ENCODE measurements at places on chromosomes 3 and 15.

- DNase-seq: no peak
Measured at GRCh38 chr3:196537319-196537984, 22.3 kb upstream of the SMCO1 start.

DNA sequence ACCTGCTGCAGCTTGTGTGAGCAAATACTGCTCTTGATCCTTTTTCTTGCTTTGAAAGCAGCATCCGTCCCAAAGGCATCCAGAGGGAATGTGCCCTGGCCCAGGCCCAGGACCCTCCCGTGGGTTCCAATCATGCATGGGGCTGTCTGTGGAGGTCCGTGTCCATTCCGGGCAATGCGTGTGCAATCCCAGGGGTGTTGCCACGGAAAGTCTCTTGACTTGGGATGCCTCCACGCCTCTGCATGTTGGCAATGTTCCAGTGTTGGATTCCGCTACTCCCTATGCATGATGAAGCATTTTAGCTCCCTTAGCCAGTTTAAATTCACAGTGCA is 105.7 kb downstream of the SNRPN start:
- DNase-seq: no peak

DNA sequence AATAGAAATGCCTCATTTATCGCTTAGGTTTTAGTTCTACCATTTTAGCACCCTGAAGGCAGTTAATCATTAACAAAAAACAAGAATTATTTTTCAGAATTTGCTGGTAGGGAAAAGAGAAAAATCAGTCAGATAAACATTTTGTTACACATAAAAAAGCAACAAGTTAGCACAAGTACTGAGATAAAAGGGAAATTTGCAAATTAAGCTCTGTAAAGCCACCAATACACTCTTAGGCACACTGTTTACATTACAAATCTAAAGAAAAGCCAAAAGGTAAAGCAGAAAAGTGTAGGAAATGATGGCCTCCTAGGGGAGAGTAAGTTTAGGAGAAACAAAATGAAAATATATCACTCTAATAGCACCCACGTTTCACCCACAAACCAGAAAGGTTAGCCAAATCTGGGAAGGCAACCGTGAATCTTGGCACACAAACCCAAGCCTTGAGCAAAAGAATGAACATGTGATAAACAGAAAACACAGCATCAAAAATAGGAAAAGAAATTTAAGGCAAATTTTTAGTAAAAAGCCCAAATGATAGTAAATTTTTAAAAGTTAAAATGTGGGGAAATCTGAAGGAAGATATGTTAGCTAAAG is 1.6 kb upstream of the SATB1 start:
- DNase-seq: no peak

DNA sequence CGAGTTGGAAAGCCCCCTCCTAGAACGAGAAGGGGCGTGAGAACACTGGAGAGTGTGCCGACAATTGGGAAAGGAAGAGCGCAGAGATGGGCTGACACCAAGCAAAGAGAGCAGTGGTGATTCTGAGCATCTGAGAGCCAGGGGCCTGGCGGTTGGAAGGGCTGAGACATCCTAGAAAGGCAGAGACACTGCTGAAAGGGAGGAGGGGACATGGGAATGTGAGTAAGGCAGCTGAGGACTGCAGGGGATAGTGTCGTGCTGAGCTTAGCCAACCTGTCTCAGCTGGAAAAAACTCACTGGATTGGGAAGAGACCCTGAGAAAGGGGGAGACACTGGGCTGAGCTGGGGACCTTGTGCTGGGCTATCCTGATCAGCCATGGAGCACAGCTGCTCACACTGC is 58.1 kb upstream of the SLC6A6 start:
- no peak for DNase-seq

- no peak for DNase-seq
Measured at GRCh38 chr3:192061426-192061825, 600.5 kb downstream of the PYDC2 start.

- no peak for DNase-seq
Measured at GRCh38 chr3:9021271-9022009, 58.2 kb upstream of the RAD18 start.

GRCh38 chr3:38542401-38543298 is 46.5 kb downstream of the EXOG start:
- no peak for DNase-seq

- DNase-seq: no peak
Measured at GRCh38 chr3:153442386-153442785, 280.4 kb downstream of the RAP2B start.

- no peak for DNase-seq
Measured at GRCh38 chr15:81809543-81809942, 236.3 kb downstream of the MEX3B start.

DNA sequence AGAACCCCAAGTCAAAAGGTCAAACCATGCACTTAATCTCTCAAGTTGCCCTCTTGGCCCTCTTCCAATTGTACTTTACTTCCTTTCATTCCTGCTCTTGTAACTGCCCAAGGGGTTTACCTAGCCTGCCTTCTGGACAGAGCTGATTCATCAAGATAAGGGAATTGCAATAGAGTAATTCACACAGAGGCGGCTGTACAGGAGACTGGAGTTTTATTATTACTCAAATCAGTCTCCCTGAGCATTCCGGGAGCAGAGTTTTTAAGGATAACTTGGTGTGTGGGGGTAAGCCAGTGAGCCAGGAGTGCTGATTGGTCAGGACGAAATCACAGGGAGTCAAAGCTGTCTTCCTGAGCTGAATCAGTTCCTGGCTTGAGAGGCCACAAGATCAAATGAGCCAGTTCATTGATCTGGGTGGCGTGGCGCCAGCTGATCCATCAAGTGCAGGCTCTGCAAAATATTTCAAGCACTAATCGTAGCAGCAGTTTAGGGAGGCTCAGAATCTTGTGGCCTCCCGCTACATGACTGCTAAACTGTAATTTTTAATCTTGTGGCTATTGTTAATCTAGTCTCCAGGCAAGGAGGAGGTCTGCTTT is 590.0 kb downstream of the EPHA3 start:
- DNase-seq: no peak

- no peak for DNase-seq
Measured at GRCh38 chr3:126216416-126216815, 36.0 kb upstream of the ALDH1L1 start.

DNA sequence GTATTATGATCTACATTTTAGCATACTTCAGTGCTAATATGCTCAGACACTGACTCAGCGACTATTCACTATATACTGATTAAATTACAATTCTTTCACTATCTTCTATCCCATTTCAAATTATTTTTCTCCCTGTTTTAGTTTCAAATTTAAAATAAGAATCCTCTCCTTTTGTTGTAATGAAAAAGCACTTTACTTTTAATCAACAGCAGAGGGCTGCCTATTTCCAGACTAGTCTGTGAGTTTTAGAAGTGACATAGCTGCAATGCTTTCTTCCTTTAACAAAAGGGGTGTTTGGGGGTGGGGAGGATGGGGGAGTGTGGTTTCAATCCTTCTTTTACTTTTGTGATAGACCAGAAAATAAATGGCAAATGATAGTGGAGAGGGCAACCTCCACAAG is 2.4 kb downstream of the NEDD4 start:
- DNase-seq: no peak

DNA sequence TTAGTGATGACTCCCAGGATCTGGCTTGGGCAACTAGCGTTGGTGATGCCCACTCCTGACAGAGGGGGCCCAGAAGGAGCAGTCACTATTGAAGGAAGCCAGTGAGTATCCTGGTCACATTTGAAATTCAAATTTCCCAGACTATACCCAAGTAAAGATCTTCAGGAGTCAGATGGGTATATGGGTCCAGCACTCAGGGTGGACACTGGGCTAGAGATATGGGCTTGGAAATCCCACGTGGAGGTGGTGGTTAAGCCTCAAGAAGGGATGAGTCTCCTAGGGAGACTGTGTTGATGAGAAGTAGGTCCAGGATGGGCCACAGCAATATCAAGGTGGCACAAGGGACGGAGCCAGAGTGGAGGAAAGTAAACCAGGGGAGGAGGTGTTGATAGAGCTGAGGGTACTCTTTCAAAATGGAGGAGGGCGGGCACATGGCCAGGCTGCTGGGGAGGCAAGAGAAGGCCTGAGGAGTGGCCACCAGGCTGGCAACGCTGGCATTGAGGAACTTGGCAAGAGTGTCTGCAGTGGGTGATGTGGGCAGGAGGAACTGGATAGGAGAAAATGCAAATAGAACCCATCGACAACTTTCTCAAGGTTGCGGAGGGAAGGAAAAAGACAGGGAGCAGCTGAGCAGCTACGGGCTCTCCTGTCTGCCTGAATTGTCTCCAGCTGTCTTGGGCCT is 3.7 kb upstream of the SLCO2A1 start:
- no peak for DNase-seq

DNA sequence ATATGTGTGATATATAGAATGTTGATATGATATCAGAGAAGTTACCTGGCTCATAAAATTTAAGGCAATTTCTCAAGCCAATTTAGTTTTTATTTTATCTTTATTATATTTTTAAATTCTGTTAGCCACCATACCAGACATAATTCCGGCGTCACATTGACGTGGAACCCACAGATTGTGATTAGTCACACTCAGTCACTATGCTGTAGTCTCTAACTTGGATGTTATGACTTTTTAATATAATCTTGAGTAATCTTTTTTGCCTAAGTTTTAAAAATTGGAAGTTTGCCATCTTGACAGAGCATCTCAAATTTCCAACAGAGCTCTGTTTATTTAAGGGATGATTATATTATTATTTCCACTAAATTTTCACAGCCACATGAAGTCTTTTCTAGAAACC is 9.7 kb upstream of the DCLK3 start:
- DNase-seq: no peak

DNA sequence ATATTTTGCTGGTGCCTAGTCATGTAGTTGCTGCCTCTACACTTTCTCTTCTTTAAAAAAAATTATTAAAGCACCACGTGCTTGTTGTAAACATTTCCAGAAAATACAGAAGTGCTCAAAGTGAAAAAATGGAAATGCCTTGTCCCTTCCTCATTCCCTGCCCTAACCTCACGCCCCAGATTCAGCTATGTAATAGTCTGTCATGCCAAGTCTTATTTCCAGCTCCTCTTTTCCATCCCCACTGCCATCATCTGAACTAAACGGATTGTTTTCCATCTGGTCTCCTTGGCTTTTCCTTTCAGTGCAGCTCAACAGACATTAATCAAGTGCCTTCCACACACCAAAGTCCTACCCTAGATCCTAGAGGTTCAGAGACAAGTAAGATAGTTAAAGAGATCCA is 15.5 kb downstream of the ZNF774 start:
- no peak for DNase-seq

GRCh38 chr3:120125992-120126391 is 31.7 kb upstream of the GSK3B start:
- DNase-seq: no peak

GRCh38 chr3:151946606-151947005 is 73.2 kb downstream of the SUCNR1 start:
- no peak for DNase-seq

DNA sequence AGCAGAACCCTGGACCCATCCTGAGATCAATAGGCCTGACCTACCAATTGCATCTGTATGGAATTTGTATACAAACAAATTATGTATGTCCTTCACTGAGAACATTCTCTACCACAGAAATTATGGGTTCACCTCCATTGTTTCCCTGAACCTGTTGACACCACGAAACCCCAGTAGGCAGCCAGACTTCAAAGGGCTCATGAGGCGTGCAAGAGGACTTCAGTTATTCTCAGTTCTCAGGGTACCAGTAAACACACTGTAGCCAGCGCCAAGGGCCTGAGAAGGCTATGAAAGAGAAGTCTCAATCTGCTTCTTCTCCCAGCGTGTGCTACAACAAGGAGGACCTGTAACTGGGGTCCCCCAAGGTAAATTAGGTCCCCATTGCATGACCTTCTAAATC is 254.9 kb upstream of the GOLGA6L4 start:
- no peak for DNase-seq

DNA sequence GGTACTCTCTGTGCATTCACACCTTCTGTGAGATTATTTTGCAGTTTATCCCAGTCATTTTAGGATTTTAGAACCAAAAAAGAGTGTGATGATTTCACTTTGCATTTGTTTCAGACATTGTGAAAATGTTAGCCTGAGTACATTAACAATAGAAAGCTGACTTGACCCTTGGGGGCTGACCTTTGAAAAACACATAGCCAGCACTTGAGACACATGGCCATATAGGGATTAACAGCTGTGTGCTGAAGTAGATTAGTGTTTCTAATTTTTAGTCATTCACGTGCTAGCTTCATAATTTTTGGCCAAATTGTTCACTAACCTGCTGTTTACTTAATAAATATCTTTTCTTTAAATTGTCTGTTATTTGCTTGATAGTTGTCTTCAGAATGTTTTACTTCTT is 3.5 kb downstream of the FEM1B start:
- no peak for DNase-seq

DNA sequence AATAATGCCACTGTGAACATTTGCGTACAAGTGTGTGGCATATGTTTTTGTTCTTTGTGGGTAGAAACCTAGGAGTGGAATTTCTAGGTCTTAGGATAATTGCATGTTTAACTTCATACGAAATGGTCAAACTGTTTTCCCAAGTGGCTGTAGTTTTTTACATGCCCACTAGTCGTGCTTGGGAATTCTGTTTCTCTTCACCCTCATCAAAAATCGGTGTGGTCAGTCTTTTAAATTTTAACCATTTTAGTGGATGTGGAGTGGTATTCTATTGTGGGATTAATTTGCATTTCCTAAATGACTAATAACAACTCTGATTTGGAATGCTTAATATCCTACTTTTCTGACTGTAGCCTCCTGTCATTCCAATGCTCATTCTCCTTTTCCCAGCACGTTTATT is 27.6 kb downstream of the ZFAND6 start:
- no peak for DNase-seq

- DNase-seq: no peak
Measured at GRCh38 chr3:108780235-108780634, 23.0 kb upstream of the RETNLB start.

DNA sequence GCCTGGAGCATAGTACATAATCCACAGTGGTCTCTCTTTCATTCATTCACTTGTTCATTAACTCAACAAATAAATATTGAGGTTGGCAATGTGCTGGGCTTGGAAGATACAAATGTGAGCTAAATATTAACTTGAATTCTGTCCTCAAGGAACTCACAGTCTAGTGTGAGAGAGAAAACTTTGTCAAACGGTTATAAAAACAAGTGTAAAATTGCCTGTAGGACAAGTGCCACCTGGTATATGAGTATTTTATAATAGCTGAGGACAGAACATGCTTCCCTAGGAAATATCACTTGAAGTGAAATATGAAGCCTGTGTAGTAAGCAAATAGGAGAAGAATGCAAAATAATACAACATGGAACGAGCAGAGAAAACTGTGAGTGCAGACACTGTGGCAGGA is 173.1 kb upstream of the CMC1 start:
- DNase-seq: no peak

DNA sequence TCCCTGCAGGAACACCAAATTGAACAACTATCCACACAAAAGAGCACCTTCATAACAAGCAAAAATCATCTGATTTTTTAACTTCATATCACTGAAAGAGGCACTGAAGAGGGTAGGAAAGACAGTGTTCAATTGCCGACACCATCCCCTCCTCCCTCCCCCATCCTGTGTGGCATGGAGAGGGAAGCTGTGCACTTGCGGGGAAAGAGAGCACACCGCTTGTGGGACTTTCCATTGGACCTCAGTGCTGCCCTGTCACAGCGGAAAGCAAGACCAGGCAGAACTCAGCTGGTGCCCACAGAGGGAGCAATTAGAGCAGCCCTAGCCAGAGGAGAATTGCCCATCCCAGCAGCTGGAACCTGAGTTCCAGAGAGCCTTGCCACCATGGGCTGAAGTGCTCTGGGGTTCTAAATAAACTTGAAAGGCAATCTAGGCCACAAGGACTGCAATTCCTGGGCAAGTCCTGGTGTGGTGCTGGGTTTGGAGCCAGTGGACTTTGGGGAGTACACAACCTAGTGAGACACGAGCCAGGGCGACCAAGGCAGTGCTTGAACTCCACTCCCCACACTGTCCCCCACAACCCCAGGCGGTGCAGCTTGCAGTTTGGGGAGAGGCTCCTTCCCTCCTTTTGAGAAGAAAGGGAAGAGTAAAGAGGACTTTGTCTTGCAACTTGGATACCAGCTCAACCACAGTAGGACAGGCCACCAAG is 27.0 kb downstream of the PEAK1 start:
- DNase-seq: no peak

Data from cortex of kidney (tissue), 1 donor.